ACHN (cell line): ENCODE measurements at places on chromosomes 5 and 9.
A peak's percentile ranks its signal among the peaks of the same experiment; 100 is the strongest.

DNA sequence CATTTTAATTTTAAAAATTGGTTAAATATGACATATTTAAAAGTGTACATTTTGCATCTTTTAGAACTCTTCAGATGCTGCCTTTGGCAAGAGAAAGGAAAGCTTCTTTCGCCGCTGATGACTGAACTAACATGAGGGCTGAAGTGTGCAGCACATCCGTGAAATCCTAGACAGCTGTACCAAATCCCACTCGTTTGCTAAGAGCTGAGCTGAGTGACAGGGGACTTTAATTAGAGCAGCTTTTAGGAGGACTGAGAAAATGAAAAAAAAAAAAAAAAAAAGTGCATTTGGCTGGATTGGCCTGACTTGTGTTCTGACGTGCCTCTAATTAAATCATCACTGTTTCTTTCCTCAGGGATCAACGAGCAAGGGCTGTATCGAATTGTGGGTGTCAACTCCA lies 271.3 kb downstream of the ARHGAP26 start:
- no peak for DNase-seq

GRCh38 chr5:53438486-53439472 lies 41.6 kb upstream of the FST start:
- DNase-seq: no peak

- DNase-seq: peak; percentile 58
Observed at GRCh38 chr5:133052317-133053175, 733 bp downstream of the HSPA4 start.

DNA sequence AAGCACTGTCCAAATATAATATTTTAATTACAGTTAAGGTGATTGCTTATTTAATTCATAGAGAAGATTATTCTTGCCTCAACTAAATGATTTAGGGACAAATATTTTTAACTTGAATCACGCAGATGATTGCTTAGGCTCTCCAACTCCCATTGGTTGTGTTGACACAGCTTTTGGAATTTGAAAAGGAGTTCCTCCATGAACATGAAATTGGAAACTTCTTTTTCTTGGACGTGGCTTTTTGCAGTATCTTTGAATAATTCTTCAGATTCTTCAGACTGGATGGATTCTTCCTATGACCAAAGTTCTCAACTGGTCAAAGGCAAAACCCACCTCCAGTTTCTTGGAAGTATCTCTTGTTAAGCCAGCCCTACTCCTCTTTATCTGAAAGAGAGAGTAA lies 456.4 kb upstream of the KLF4 start:
- no peak for DNase-seq

GRCh38 chr5:75465480-75465879 lies 45.9 kb downstream of the CERT1 start:
- DNase-seq: no peak

DNA sequence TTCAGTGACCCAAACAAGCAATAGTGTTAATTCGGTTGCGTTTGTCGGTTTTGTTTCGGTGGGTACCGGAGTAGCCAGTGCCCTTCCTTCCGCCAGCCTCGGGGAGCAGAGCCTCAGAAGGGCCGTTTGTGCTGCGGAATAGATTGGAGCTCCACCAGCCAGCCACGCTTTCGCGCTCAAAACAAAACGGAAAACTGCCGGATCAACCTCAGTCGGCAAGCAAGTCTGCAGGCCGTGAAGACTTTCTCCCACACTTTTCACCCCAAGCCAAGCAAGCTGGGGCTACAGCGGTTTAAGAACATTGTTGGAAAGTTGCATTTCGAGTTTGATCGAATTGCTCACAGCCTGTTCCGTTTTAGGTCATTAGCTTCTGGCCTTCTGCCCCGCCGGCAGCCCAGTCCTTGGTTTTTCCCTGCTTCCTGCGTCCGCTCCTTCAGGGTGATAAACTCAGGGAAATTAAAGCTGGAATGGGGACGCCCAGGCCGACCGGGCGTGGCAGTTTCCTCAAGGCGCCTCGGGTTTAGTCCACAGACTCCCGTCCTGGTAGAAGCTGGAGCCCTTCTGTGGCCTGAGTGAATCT lies 803 bp upstream of the CCNO start:
- peak; percentile 65 for DNase-seq

DNA sequence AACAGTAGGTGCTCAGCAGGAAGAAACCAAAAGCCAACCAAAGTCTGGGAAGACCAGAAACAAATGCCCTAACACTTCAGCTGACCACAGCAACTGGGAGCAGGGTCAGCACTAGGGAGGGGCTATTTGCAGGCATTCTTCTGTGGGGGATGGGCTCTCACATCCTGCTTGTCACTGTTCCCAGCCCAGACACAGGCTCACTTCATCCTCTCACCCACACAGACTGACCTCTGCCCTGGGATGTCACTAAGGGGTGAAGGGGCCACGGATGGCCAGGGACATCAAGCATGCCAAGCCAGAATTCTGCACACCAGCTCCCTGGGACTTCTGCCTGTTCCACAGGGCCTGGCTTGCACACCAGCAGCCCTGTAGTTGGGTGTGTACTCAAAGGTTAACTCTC lies 28.7 kb downstream of the GFRA3 start:
- DNase-seq: no peak

GRCh38 chr5:6829150-6829784 lies 116.0 kb downstream of the TENT4A start:
- DNase-seq: no peak

- no peak for DNase-seq
Observed at GRCh38 chr5:14767735-14768507, 103.4 kb downstream of the OTULIN start.

DNA sequence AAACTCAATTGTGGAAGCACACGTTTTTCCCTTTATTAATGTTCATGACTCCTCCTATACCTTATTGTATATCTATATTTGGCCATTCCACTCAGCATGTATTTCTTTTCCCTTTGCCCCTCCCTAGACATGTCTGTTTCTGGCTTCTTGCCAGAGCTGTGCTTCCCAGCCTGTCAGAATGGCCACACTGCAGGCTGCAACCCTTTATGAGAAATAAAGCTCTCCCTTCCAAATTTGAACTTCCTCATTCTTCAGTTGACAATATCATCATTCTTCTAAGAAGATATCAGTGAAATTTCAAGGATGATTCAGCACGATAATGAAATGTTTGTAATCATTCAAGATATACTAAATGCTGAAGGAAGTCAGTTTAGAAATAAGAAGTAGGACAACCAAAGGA lies 107.6 kb upstream of the PRSS3 start:
- no peak for DNase-seq

- DNase-seq: no peak
Observed at GRCh38 chr9:137774775-137775386, 102.7 kb upstream of the CACNA1B start.

DNA sequence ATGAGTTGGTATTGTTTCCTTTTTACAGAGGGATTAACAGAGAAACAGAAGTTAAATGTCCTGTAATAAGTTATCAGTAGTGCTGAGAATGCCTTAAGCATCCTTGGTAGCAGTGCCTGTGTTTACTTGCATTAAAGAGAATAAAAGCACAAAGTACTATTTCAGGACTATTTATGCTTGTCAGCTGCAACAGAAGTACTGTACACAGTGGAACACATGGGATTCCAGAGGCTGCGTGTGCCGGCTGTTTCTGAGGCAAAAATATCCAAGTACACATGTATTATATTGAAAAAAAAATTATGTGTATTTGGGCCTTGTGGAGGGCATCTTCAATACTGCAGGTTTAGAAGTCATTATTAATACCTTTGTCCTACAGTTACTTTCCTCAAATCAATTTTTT lies 58.2 kb upstream of the ACTBL2 start:
- DNase-seq: no peak

- DNase-seq: no peak
Observed at GRCh38 chr5:31156631-31157160, 36.8 kb upstream of the CDH6 start.

GRCh38 chr5:34686762-34687268 lies 30.7 kb downstream of the RAI14 start:
- DNase-seq: peak; percentile 97

DNA sequence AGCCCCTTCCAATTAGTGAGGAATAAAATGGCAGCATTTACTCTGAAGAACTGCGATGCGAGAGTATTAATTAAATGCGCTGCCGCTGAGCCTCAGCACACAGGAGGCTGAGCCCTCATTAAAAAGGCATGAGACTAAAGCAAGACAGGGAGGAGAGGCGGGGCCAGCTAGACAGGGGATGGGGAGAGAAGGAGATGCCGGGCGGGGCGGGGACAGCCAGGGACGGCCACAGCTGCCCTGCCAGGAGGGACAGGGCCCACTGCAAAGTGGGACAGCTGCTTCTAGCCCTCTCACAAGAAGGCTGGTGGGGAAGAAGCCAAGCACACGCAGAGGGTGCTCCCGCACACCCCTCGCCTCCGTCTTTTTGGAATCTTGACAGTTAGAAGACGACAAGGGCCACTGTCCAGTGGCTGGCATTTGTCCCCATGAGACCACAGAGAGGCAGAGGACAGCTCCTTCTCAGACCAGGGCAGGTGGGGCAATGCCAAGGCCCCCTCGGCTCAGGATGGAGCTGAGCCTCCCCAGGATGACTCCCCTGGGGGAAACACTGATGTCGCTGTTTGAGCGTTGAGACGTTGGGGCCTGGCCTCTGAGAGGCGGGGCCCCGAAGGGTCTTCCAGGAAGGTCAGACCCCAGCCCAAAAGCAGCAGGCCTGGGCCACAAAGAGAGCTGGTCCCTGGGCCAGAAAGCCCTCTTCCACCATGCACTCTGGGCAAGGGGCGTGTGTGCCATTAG lies 26.9 kb downstream of the ADAMTS2 start:
- DNase-seq: no peak

GRCh38 chr5:113224605-113225065 lies 210.2 kb downstream of the TSSK1B start:
- no peak for DNase-seq

GRCh38 chr5:6909901-6910300 lies 196.7 kb downstream of the TENT4A start:
- DNase-seq: no peak

- no peak for DNase-seq
Observed at GRCh38 chr5:59016925-59017324, 434.1 kb downstream of the RAB3C start.

DNA sequence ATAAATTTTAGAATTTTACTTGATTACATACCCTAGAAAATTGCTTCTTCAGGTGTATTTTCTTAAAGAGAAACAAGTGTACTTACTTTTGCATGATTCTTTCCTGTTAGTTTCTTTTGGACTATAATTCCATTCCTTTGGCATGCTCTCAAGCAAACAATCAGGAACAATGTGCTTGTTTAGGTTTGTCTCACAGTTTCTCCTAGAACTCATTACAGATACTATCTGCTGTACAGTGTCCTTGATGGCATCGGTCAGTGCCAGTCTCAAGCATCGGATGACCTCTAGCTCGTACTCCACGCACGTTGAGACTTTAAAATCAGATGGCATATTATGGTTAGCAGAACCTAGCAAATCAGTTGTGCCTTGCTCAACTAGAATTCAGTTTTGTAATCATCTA lies 214.9 kb downstream of the KIAA0825 start:
- DNase-seq: no peak

DNA sequence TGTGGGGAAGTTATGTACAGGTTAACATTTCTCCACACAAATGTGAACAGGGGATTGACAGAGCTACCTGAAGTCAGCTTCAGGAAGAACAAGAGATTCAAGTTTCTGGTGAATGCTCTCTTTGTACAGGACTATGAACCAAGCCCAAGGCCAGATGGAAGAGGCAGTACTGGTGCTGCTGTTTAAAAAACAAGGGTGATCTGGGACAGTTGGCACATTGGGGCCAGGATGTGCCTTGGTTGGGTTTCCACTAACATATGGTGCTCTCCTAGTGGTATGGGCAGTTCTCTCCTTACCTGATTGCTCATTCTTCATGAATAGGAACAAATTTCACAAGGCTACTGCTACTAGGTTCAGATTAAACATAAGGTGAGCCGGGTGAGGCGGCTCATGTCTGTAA lies 40.0 kb downstream of the MTMR12 start:
- DNase-seq: no peak

GRCh38 chr5:103486739-103487138 lies 75.8 kb downstream of the NUDT12 start:
- no peak for DNase-seq

DNA sequence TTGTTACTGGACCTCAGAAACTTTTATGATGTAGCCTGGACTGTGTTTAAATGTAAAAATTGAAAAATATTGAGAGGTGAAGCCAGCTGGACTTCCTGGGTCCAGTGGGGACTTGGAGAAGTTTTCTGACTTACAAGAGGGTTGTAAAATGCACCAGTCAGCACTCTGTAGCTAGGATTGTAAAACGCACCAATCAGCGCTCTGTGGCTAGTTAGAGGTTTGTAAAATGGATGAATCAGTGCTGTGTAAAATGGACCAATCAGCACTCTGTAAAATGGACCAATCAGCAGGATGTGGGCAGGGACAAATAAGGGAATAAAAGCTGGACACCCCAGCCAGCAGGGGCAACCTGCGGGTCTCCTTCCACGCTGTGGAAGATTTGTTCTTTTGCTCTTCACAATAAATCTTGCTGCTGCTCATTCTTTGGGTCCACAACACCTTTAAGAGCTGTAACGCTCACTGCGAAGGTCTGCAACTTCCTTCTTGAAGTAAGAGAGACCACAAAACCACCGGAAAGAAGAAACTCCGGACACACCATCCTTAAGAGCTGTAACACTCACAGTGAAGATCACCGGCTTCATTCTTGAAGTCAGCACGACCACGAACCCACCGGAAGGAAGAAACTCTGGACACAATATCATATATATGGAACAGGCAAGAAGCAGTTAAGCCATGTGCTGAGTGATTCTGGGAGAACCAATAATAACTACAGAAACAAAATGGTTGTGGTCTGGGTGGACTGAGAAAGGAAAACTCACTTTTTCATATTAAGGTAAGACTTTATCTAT lies 201.3 kb downstream of the GABRG2 start:
- no peak for DNase-seq

DNA sequence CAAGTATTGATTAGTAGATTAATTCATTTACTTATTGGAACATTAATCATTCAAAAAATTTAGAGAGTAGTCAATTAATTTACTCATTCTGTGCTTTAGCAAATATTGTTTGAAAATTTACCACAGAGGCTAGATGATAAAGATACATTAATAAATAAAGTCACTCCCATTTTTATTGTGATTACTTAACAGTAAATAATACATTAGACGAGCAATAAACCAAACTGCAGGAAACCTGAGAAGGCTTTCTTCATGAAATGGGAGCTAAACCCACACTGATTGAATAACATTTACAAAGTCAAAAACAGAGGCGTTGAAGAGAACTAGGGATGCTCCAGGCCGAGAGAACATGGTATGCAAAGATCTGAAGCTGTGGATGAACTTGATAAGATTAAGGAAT lies 38.8 kb upstream of the PRDM9 start:
- DNase-seq: no peak

DNA sequence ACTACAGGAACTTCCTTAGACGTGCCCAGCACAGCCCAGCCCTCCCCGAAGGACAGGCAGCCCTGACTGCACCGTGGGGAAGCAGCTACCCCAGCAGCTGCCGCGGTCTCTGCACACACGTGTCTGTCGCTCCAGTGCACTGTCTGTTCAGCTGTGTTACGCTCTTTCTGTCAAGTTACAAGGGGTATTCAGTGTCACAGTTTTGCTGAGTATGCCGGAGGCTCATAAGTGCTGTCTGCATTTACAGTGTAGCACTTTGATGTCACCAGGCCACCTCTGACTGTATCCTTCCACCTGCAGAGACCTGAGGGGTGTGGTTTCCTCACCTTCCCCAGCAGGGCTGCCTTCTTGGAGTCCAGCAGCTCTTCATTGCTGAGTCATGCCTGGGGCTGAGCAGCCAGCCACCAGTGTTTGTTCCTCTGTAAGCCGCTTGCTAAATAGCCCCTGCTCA lies 126.8 kb downstream of the EHMT1 start:
- DNase-seq: peak; percentile 29
